ENCODE measurements at places on chromosomes 6 and 20.

DNA sequence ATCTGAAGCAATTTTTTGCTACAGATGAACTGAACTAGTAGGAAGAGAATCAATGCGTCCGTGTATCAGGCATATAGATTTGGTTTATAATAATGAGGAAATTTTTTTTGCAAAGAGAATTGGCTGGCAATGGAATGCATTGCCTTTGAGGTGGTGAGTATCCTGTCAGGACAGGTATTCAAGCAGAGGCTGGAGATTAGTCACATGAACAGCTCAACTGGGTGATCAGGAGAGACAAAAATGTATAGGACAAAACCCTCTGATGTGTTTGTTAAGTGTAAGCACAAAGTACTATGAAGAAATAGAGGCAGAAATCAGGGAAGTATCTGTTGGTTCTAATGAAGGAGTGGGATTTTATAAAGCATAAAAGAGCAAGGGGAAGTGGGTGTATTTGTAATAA lies 80.5 kb downstream of the ISM1 start:
- H3K27ac ChIP-seq: no peak overlapping the region
- no peaks in the 10 kb centered on the region for H3K4me1 ChIP-seq
- no peaks in the 10 kb centered on the region for H3K36me3 ChIP-seq
- no peak for DNase-seq

DNA sequence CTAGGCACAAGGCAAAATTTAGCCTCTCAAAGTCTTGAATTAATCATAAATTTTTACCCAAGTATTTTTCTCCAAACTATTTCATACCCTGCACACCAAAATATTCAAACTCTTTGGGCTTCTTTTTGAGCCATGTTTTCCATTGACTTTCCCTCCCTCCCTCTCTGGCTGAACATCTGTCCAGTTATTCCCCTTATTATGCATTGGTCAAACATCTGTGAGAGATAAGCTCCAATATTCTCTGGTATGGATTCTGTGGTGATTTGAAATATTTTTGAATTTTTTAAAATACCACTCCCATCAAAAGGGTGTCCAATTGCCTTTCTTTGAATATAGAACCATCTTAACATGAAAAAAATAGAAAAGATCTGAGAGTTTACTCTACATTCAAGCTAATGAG lies 244.2 kb downstream of the RFPL4B start:
- no peak overlapping the region for H3K4me3 ChIP-seq
- H3K4me1 ChIP-seq: no peaks in the 10 kb centered on the region
- H3K36me3 ChIP-seq: no peaks in the 10 kb centered on the region
- H3K27ac ChIP-seq: no peak overlapping the region
- H3K27me3 ChIP-seq: no peaks in the 10 kb centered on the region

GRCh38 chr6:10201606-10202510 lies 213.0 kb downstream of the TFAP2A start:
- no peaks in the 10 kb centered on the region for H3K27me3 ChIP-seq
- no peaks in the 10 kb centered on the region for H3K36me3 ChIP-seq
- no peak for DNase-seq
- no peaks in the 10 kb centered on the region for H3K4me1 ChIP-seq

GRCh38 chr20:15578113-15578512 lies 995.1 kb downstream of the KIF16B start:
- no peaks in the 10 kb centered on the region for H3K36me3 ChIP-seq
- H3K4me3 ChIP-seq: no peak overlapping the region
- H3K4me1 ChIP-seq: peaks cover 8% of the 10 kb centered on the region
- no peak overlapping the region for H3K27ac ChIP-seq
- DNase-seq: no peak
- no peaks in the 10 kb centered on the region for H3K27me3 ChIP-seq

DNA sequence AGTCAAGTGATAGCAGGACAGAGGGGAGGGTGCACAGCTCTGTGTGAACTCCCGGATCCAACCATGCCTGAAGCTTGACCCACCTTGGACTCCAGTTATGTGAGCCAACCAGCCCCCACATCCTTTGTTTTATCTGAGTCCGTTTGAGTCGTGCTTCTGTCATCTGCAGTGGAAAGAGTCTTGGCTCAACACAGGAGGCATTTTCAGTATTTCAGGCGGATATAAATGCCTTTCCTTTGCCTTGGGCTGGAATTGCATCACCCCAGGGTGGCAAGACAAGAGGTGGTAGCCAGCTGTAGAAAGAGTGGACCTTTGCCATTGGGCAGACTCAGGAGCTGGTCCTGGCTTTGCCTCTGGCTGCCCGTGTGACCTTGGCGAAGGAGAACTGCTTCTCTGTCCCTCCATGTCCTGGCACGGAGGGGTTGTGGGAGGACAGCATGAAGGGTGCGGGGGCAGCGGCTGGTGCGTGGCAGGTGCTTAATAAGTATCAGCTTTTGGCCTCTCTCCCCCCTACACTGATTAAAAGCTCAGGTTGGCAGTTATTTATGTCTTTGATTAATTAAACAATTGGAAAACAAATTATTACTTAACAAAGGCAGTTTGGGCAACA lies 42.6 kb upstream of the APCDD1L start:
- H3K27ac ChIP-seq: no peak overlapping the region
- H3K27me3 ChIP-seq: no peaks in the 10 kb centered on the region
- DNase-seq: no peak
- no peaks in the 10 kb centered on the region for H3K36me3 ChIP-seq
- no peaks in the 10 kb centered on the region for H3K4me1 ChIP-seq

DNA sequence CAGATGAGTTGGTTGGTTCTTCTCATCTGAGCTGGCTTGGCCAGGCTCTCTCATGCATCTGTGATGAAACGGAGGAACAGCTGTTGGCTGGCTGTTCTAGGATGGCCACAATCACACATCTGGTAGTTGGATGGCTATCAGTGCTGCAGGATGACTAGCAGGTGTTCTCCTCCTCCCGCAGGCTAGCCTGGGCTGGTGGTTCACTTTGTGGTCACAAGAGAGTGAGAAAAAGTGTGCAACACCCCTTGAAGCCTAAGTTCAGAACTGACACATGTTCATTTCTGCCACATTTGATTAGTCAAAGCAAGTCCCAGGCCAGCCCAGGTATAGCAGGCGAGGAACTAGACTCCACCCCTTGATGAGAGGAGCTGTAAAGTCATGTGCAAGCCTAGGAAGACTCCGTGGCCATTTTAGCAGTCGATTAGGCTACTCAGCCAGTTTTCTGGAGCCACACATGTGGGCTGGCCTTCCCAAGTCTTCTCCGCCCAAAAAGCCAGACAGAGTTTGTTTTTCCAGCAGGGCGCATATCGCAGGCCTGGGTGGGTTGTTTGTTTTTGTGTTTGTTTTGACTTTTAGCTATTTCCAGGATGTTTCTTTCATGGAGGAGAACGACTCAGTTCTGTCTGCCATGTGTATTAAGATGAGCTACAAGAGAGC lies 120.8 kb downstream of the ISM1 start:
- H3K36me3 ChIP-seq: no peaks in the 10 kb centered on the region
- no peak for DNase-seq
- H3K4me3 ChIP-seq: no peak overlapping the region
- no peaks in the 10 kb centered on the region for H3K4me1 ChIP-seq
- no peaks in the 10 kb centered on the region for H3K27me3 ChIP-seq

DNA sequence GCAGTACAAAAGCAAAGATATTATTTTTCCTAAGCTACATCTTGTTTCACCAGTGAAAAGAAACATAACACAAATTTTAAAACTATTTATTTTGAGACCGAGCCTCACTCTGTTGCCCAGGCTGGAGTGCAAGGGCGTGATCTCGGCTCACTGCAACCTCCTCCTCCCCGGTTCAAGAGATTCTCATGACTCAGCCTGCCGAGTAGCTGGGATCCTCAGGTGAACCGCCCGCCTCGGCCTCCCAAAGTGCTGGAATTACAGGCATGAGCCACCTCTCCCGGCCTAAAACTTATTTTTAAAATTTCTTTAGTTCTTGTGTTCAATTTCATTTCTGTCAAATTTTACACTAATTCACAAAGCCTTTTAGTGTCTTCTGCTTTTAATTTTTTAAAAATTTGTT lies 5.9 kb downstream of the SRSF12 start:
- H3K36me3 ChIP-seq: peaks cover 6% of the 10 kb centered on the region
- no peak for DNase-seq
- no peaks in the 10 kb centered on the region for H3K27me3 ChIP-seq
- no peak overlapping the region for H3K27ac ChIP-seq

DNA sequence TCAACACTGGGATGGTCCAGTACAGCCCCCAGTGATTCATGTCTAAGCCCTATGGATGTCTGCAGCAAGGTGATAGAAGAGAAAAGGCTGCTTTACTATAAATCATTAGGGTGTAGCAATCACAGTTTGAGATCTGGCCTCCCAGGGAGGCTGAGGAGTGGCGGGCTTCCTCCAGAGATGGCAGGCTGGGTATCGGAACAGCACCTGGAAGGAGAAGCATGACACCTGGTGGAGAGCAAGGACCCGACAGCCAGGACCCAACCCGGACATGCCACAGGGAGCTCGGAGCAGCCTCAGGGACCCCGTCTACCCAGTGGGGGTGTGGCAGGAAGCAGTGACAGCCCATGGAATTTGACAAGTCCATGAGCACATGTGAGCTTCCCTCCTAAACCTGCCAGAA lies 114.8 kb upstream of the CD93 start:
- H3K27ac ChIP-seq: no peak overlapping the region
- peak; percentile 92 for DNase-seq
- peaks cover 21% of the 10 kb centered on the region for H3K4me1 ChIP-seq

- H3K4me1 ChIP-seq: peaks cover 2% of the 10 kb centered on the region
- H3K27me3 ChIP-seq: no peaks in the 10 kb centered on the region
- H3K4me3 ChIP-seq: peak overlapping the region; percentile 97
Measured at GRCh38 chr6:18263418-18264218, 712 bp downstream of the DEK start.

GRCh38 chr6:161406646-161407045 lies 132.8 kb upstream of the AGPAT4 start:
- peaks cover 8% of the 10 kb centered on the region for H3K4me1 ChIP-seq
- no peak overlapping the region for H3K4me3 ChIP-seq
- no peaks in the 10 kb centered on the region for H3K27me3 ChIP-seq
- no peak for DNase-seq
- H3K27ac ChIP-seq: no peak overlapping the region
- H3K36me3 ChIP-seq: no peaks in the 10 kb centered on the region

DNA sequence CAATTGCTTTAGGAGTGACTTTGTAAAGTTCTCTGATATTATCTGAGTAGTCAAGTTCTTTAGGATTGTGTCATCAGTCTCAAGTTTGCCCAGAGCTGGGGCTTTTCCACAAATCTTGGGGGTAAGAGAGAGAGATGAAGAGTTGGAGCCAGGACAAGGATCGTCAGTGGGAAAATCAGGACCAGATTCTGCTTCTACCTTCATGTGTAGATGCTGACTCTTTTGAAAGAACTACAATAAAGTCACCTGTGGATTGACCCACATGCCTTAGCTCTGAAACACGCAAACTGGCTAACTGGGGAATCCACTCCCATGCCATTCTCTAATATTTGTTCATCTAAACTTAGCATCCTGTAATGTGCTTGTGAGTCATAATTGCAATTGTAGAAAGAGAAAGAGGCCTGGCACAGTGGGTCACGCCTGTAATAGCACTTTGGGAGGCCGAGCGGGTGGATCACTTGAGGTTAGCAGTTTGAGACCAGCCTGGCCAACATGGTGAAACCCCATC lies 15.6 kb upstream of the BICRAL start:
- H3K36me3 ChIP-seq: no peaks in the 10 kb centered on the region
- no peak overlapping the region for H3K27ac ChIP-seq
- H3K4me1 ChIP-seq: peaks cover 4% of the 10 kb centered on the region
- no peaks in the 10 kb centered on the region for H3K27me3 ChIP-seq
- no peak for DNase-seq

- H3K27me3 ChIP-seq: no peaks in the 10 kb centered on the region
- H3K4me1 ChIP-seq: no peaks in the 10 kb centered on the region
- H3K4me3 ChIP-seq: no peak overlapping the region
- H3K27ac ChIP-seq: no peak overlapping the region
- DNase-seq: no peak
Measured at GRCh38 chr6:42099340-42100028, 42.9 kb downstream of the C6orf132 start.
